Adrenal gland (tissue), 19 donors: ENCODE measurements at places on chromosomes 5 and 9. TPM values are rescaled to one million over a fixed set of nuclear protein-coding genes. Genes with fewer than 3 reads are reported as not detected.

DNA sequence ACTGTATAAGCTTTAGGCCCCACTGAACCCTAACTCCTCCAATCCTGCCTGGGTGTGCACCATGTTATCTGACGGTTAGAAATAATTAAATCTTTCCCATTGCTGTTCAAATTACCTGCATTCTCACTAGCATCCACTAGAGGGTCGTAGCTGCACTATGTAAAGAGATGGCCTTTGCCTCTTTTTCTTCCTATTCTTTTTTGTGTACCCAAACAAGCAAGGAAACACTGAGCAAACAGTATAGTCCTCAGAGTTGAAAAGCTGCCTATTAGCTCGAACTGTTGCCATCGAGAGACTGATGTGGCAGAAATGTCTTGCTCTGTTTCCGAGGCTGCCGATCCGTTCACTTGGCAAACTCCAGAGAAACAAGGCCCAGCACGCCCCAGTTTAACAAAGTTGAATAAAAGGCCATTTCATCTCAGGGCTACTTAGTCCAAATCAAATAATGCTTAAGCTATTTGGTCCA is 163.8 kb upstream of the TRPM3 start:
- H3K27ac ChIP-seq, result no peak overlapping the region
- peak; percentile 27 for DNase-seq
- no peaks in the 10 kb centered on the region for H3K4me1 ChIP-seq
- no peaks in the 10 kb centered on the region for H3K36me3 ChIP-seq
- no peaks in the 10 kb centered on the region for H3K27me3 ChIP-seq

SLC46A2 gene
- total RNA-seq, result not detected

SYNPO gene
- total RNA-seq, result 94.7 TPM

SEMA6A gene
- 136 TPM for total RNA-seq

TMEM203 gene
- total RNA-seq, result 35.8 TPM
